Activated naive CD4-positive, alpha-beta T cell (primary cell): ENCODE measurements at places on chromosomes 5 and 9.

DNA sequence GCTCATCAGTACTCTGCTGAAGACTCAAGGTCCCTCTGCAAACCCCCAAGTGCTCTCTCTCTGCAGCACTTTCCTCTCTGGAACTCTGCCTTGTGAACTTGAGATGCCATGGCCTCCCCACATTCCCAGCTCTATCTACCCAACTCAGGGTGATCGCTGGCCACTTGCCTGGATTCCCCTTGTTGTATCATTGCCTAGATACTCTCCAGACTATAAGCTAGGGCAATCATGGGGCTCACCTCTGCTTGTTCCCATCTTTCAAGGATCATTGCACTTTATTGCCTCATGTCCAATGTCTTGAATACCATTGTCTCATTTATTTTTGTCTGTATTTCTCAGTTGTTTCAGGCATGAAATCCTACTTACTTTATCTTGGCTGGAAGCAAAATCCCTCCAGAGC lies 144.1 kb downstream of the PLPPR1 start:
- no peak for DNase-seq

DNA sequence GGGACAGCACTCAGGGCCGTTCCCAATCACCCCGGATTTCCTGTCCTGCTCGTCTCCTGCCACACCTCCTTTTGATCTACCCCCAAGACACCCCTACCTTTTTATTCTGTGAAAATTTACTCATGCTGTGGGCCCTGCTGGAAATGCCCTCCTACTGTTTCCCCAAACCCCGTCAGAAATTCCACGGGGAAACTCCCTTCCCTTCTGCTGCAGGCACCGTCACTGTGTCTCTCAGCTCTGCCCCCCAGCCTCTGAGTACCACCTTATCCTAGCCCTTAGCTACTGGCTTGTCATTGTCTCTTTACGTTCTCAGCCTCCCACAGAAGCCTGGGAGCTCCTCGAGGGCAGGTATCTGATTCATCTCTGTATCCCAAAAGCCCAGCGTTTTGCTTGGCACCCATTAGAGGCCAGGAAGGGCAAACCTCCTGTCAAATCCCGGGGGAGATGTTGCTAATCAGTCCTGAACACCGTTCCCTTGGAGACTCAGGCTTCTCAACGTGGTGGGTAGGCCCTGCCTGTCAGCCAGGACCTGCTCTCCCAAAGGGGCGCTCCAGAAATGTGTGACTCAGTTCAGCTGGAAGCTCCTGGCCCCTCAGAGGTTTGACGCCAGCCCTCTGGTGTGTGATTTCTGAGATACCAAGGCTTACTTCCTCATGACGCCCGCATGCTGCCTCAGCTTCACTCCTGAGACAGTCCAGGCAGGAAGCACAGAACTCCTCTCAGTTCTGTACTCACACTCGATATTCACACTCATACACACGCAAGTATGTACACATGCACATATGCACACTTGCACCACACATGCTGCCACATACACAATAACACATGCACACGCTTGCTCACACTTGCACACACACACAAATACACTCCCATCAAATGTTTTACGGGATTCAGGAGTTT lies 50.7 kb upstream of the GRHPR start:
- DNase-seq: no peak

GRCh38 chr5:91867799-91868198 lies 484.7 kb upstream of the ARRDC3 start:
- DNase-seq: no peak

DNA sequence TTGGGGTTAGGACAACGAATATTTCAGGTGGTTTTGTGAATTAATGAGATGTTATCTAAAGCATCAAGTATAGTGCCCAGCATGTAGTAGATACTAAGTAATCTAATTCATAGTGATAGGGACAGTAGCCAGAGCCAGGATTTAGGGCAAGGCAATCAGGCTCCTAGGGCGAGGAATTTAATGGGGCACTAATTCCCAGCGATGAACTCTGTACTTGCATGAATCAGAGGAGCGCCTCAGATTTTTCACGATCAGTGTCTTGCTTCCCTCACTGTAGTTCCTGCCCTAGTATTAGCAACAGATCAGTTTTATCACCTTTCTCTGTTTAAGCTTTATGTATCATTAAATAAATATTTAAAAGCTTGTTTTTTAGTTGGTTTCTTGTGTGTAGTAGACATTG lies 3.1 kb downstream of the AGGF1 start:
- DNase-seq: no peak

- no peak for DNase-seq
These were observed 27.8 kb downstream of the RECK start for GRCh38 chr9:36064448-36065037.

- no peak for DNase-seq
These were observed 113.0 kb downstream of the BASP1 start for GRCh38 chr5:17330386-17330785.
